Mesothelial cell of epicardium (in vitro differentiated cells): ENCODE measurements at places on chromosomes 4 and X.

GRCh38 chr4:119207051-119207450, 5.5 kb upstream of the USP53 start:
- no peak for DNase-seq

DNA sequence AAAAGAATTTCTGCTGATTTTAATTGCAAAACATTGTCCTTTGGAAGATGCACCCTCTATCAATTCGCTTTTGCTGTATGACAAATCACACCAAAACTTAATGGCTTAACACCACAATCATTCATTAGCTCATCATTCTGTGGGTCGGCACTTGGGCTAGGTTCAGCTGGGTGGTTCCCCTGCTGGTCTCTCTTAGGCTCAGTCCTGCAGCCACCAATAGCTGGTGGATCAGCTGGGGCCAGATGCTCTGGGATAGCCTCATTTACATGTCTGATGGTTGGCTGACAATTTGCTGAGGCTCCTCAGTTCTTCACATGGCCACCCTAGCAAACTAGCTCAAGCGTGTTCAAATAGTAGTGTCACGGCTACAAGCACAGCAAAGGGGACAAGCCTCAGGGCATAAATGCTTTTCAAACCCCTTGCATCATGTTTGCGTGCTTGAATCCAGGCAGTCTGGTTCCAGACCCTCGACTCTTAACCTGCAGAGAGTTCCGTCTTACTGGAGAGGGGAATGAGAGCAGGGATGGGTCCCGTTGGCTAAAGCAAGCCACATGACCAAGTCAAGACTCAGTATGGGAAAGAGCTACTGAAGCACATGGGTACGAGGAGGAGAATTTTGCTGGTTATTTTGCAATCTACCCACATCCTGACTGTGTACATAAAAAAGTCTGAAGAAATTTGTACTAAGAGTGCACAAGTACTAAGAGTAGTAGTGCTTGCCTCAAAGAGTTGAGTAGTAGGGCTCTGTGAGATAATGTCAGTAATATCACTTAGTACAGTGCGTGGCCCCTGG, 7.5 kb upstream of the ACSL1 start:
- no peak for DNase-seq

GRCh38 chr4:2745981-2746806, 9.9 kb downstream of the TNIP2 start:
- no peak for DNase-seq

DNA sequence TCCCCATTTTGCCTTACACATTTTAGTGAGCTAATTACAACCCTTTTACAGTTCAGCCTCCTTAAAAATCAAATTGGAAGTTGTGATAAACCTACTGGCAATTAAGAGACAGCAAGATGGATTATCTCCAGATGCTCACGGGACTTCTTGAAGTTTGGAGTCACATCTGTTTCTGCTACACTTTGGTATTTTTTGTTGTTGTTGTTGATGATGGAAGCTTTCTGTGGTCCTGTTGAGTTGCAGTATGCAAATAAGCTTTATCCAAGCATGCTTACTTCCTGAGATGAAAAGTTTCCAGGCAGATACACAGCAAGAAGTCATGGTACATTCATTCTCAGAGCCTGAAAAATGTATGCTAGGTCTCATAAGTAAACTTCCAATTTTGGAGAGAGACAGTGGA, 670.0 kb upstream of the AMOT start:
- DNase-seq: no peak
